ENCODE measurements at places on chromosomes 2 and 18. TPM values are rescaled to one million over a fixed set of nuclear protein-coding genes. Genes with fewer than 3 reads are reported as not detected.

The IL36B gene
- polyA plus RNA-seq: not detected

DNA sequence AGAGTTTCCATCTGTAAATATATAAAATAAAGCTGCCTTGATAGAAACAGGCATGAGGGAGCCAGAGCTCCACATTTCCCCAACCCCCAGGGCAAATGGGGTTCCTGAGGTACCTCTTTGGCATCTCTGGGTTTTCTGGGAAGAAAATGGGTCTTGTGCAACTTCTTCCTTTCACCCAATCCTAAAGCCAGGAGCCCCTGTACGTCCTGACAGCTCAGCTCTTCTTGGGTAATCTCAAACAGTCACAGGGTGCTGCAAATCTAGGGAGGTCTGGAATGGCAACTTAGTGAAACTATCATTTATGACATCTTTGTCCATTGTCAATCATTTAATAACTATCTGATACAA lies 36.6 kb upstream of the STAT1 start:
- no peak for DNase-seq

DNA sequence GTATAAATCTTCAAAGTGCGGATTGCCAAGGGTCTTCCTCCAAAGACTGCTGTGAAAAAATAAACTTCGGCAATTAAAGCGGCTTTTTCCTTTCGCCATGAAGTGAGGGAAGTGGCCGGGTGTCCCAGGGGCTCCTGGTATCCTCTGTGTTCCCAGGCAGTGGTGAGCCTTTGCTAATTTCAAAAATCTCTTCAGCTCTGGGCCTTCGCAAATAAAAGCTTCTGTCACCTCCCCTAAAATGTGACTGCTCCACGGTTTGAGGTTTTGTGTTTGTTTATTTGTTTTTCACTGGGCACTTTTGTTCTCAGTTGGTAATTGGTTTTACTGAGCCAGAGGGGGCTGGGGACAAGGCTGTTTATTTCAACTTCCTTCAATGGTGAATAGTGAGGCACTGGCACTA lies 270.1 kb upstream of the POU3F3 start:
- DNase-seq: no peak

The RUFY4 gene
- polyA plus RNA-seq: not detected

The SYT4 gene
- 0.15 TPM for polyA plus RNA-seq

GRCh38 chr18:63518178-63519012 lies 23.8 kb upstream of the SERPINB12 start:
- peak; percentile 84 for DNase-seq

Measured in muscle of back (tissue), 13 donors.